ENCODE measurements at places on chromosomes 6 and 20.
A peak's percentile ranks its signal among the peaks of the same experiment; 100 is the strongest.

DNA sequence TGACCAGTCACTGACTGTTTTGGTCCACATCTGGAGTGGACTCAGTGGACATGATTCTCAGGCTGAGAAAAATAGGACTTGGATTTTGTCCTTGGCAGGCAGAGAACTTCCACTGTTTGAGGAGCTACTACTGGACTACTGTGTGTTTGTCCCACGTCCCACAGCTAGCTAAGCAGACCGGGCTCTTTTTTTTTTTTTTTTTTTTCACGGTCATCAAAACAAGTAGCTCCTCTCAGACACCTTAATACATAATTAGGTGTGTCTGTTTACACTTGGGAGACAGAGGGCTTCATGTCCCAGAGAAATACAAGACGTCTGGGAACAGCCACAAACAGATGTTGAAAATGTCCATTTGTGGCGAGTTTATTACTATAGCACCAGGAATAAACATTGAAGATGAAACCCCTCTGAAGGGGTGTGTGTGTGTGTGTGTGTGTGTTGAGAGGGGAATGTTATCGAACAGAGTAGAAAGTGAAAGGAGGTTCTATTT is 155.0 kb upstream of the SUPT3H start:
- DNase-seq, result peak; percentile 63

- no peak for DNase-seq
Measured at GRCh38 chr6:153436351-153436750, 305.3 kb upstream of the RGS17 start.

DNA sequence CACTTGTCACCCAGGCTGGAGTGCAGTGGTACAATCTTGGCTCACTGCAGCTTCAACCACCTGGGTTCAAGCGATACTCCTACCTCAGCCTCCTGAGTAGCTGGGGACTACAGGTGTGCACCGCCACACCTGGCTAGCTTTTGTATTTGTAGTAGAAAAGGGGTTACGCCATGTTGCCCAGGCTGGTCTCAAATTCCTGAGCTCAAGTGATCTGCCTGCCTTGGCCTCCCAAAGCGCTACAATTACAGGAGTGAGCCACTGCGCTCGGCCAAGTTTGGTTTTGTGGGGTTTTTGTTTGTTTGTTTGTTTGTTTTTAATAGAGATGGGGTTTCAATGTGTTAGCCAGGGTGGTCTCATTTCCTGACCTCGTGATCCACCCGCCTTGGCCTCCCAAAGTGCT is 12.3 kb downstream of the LOC128125822 start:
- DNase-seq, result no peak

DNA sequence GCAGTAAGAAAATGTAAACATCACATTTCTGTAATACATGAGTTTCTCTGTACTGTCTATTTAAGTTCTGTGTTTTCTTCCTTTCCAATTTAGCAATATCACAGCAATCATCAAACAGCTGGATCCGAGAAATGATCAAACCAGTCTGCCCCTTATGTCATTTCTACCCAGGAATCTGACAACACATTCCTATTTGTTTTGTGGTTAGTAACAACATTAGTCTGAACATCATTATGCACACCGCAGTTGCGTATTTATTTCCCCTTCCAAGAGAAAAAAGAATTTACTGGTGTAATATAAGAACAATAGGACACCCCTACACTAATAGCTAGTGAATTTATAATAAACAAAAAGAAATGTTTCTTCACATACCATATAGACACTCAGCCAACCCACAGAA is 179.5 kb downstream of the BTBD9 start:
- DNase-seq, result no peak

DNA sequence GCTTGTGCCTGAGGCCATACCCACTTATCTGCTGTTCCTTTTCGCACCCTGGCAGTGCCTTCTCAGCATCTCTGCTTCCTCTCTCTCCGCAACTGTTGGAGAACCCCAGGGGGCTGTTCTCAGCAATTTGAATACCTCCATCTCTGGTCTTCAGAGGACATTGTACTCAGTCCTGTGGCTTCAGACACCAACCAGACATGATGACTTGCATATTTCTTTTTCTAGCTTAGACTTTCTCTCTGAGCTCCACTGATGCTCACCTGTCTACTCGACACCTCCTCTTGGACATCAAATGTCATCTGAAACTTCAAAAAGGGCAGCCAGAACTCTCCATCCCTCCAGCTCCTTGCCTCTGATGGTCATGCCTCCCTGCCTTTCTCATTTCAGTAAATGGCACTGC is 18.9 kb upstream of the KCNK16 start:
- no peak for DNase-seq

- DNase-seq, result no peak
Measured at GRCh38 chr20:62952968-62953838, 694 bp downstream of the SLC17A9 start.

GRCh38 chr6:168116975-168117899 is 38.2 kb upstream of the FRMD1 start:
- no peak for DNase-seq

GRCh38 chr20:23106271-23106851 is 20.2 kb upstream of the CD93 start:
- DNase-seq, result no peak

- DNase-seq, result no peak
Measured at GRCh38 chr6:4961322-4962168, 42.3 kb downstream of the RPP40 start.

DNA sequence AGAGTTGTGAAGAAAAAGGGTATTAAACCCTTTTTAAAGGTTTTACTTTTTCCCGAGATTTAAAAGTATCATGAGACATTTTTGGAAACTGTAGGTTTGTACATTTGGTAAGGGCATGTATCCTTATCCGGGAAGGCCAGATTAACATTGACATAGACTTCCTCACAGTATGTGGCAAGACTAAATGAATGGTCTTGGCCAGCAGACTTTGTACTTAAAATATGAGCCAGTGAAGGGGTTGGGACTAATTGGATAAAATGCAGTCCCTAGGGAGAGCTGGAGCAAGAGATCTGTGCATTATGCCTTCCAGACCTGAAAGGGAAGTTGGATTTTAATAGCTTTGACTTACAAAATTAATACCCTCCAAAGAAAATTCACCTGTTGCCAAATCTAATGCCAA is 60.4 kb upstream of the CCN2 start:
- no peak for DNase-seq

- DNase-seq, result no peak
Measured at GRCh38 chr20:16714751-16715150, 15.1 kb upstream of the SNRPB2 start.

- no peak for DNase-seq
Measured at GRCh38 chr6:4459032-4459431, 317.2 kb upstream of the CDYL start.

DNA sequence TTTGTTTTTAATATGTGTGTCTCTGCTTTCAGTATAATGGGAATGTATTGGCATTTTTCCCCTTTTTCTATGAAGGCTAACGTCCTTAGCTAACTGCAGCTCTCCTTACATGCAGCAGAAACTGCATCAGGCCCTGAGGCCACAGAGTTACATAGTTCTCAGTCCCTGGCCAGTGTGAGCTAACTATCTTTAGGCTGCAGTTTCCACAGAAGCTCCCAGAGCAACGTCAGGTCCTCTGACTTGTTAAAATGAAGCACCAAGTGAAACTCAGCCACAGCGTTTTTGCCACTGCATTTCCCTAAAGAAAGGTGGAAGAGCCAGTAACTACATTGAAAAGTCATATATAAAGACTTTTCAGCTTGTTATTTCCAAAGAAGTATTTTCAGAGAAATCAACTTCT is 244.7 kb downstream of the CBLN4 start:
- no peak for DNase-seq

DNA sequence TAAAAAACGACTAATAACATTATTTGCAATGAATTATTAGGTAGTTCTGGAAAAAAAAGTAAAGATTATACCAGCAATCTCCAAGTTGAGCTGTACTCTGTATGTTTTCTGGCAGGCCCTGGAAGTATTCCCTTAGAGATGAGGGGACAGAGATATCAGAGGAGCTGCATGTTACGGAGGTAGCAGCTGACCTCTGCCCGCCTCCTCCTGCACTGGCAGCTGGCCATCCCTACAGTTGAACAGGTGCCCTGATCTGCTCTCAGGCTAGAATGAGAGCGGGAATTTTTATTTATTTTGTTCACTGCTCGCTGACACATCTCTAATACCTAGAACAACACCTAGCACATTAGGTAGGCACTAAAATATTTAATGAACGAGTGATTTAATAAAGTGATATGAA is 23.1 kb downstream of the FBXL4 start:
- DNase-seq, result no peak

GRCh38 chr6:18263418-18264218 is 712 bp downstream of the DEK start:
- peak; percentile 31 for DNase-seq

DNA sequence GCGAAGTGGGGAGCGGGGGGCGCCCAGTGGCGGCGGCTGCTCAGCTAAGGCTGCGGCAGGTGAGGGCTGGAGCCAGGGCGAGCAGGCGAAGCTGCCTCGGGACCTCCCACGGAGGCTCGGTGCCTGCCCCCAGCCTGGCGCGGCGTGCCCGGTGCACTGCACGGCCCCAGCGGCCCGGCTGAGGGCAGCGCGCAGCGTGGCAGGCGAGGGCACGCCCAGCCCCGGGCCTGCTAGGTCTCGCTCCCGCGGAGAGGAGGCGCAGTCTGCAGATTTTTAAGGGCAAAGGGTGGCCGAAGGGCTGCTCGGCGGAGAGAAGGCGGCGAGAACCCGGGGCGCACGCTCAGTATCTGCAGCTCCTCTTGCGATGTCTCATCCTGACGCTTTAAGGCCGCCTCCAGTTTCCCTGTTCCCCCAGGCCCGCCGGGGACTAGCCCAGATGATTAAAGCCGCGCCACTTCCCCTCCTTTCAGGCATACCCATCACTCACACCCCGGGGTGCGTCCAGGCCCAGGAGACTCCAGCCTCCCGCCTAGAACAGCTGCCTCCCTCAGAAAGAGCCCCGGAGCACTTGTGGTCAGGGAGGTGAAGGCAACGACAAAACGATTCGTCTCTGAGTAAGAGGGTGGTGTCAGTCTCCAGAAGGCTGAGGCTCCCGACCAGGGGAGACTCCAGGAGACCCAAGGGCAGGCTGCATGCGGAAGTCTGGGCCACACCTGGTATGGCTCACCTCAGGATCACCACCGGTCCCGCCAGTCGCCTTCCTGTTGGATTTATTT is at the start of gene FERMT1:
Gene FERMT1 (minus strand): TSS at position 158 of the 776 bp plus-strand sequence. CDS start 3,476 bp downstream, outside the sequence.
- peak; percentile 71 for DNase-seq

DNA sequence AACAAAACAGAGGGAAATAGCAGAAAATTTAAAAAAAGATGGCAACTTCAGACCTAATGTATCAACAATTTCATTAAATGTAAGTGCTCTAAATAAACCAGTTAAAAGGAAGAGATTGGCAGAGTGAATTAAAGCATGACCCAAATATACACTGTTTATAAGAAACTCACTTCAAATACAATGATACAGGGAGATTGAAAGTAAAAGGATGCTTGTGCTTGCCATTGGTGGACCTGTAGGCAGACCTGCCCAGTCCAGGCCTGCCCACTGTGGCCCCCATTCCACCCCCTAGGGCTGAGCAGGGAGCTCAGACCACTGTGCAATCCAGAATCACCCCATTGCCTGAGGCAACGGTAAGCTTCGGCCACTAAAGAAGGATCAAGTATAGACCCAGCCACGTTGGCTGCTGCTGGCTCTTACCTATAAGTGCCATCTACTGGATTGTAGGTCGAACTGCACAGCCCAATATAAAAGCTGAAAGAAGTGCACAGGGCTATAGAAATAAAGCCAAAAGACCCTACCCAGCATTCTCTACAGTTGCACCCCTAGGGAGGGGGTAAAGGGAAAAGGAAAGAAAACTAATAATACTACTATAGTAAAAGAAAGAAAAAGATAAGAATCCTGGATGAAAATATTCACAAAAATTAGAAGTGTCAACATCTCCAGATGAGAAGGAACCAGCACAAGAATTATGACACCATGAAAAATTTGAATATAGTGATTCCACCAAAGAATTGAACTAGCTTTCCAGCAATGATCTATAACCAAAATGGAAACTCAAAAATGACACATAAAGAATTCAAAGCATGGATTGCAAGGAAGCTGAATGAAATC is 36.1 kb downstream of the PSMB1 start:
- peak; percentile 45 for DNase-seq

DNA sequence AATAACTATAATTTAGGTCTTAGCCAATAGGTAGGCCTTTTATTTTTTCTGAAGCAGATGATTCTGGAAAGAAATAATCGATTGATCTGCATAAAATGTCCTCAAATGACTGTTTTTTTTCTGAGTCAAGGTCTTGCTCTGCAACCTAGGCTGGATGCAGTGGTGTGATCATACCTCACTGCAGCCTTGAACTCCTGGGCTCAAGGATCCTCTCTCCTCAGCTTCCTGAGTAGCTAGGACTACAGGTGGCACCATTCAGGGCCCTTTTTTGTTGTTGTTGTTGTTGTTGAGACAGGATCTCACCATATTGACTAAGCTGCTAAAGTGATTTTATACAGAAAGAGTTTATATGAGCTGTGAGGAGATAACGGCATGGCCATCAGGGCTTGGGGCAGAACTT is 18.2 kb downstream of the GLYATL3 start:
- DNase-seq, result no peak

Data from common myeloid progenitor, CD34-positive (primary cell).